ENCODE measurements at places on chromosomes 1 and 21.

DNA sequence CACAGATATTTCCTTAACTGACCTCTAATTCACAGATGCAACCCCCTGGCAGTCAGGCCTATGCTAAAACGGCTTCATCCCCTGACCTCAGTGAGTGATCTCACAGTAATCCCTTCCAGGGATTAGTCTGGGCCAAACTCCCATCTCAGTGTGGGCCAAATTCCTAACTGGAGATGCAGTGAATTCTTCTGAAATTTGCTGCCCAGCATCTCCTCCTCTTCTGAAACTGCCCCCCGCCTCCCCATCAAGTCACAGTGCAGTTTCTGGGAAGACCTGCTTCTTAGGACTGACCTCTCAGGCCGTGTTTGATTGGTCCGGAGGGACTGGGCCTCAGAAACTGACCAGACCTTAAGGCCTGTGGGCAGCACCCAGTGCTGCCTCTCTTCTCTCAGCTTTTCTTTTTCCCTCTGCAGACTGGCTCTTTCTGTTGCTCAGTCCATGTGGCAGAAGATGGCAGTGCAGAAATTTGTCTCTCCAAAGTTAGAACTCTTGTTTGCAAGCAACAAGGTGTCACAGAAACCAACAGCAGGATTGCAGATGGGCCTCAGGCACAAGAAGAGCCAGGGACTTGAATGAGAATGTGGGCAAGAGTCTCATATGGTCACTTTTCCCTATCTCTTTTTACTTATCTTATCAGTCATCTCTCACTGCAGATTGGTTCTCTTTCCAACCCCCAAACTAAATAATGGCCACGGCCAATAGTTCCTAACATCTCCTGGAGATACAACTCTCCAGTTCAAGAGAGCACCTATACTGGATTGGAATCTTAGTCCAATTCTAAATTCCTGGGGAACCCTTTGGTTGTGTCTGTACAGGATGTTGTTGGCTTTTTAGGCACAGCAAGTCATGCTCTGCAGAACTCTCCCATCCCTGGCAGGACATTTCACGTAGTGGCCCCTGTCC, 95.5 kb upstream of the RALGPS2 start:
- no peak for DNase-seq

DNA sequence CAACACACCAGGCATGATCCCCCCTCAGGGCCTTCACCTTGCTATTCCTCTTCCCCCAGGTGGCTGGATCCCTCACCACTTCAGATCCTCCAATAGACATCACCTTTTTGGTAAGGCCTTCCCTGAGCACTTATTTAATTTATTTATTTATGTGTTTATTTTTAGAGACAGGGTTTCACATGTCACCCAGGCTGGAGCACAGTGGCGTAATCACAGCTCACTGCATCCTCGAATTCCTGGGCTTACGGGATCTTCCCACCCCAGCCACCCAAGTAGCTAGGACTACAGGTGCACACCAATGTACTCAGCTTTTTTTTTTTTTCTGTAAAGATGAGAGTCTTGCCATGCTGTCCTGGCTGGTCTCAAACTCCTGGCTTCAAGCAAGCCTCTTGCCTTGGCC, 17.2 kb downstream of the KCNN3 start:
- no peak for DNase-seq

DNA sequence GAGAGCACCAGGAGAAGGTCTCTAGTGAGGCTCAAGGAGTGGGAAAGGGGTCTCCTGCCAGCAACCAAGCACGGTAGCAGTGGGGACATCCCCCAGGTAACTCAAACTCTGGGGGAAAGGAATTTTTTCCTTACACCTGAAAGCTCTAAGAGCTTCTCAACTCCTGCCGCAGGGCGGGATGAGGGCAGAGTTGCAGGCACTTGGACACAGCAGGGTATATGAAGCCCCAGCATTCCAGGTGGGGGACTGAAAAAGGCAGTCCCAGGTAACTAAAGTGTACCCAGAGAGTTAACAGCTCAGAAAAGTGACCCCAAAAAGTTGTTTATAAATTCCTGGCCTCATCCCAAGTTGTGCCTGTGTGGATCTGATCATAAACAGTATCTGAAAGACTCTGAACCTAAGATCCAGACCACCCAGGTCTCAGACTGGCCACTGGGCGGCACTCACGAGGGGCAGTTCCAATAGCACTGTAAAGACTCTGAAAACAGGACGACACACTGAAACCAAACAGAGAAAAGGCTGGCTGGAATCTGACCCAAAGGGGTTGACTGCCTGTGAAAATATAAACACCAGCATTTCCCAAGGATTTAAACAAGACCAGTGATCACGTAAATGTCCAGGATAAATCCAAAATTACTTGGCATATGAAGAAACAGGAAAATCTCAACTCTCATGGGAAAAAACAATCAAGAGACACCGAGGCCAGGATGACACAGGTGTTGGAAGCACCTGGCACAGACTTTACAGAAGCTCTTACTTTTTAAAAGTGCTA, 47.5 kb downstream of the HSF2BP start:
- DNase-seq, result no peak

DNA sequence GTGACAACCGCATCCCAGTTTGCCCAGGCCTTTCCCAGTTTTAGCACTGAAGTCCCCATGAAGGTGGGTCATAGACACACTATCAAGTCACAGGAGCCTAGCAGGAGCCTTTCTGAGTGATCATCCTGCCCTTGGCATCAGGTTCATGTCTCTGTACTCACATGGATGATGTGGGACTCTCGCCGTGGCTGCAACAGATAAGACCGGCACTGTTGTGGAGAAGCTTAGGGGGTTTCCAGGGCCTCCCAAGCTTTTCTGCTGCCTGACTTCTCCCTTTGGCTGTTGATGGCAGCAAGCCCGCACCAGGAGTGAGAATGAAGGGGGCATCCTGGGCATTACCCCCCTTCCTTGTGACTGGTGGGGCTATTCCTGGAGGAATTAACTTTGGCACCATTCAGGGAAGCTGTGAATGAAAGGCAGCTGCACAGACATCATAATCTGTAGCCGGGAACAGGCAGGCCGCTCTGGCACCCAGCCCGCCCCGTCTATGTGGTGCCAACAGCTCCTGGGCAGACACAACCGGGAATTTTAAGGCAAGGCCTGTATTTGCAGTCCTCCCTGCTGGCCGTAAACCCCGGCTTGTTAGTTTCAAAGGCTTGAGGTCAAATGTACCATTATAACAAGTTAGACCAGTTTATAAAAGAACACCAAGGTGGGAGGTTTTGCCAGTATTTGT, 148.6 kb downstream of the HUNK start:
- DNase-seq, result no peak

DNA sequence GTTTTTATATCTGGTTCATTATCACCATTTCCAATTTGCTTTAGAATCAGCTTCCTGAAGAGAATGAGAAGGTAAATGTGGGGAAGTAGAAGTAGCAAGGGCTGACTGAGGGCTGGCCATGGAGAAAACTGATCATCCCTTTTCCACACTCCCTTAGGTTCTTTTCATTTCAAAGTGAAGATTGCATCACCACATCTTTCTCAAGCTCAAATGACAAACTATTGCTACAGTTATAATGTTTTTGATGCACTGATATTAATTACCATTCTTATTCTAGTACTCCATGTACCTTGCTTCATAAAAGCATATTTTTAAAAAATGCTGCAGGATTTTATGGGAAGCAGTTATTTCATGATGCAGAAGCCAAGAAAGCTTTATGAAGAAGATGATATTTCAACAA, 7.9 kb upstream of the AK5 start:
- no peak for DNase-seq

DNA sequence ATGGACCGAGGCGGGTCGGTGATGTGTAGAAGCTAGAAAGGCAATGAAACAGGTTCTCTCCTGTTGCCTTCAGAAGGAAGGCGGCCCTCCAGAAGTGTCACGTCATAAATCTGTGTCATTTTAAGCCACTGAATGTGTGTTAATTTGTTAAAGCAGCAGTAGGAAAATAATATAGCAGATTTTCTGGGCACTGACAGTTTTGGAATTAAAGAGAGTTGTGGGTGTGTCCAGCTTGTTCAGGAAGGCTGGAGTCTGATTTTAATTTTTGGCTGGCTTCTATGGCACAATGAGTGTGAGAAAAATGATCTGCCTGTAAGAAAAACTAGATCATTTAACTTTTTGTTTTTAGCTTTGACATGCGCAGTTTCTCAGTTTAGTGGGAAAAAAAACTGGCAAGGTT, 177.3 kb downstream of the EDEM3 start:
- no peak for DNase-seq
